Stimulated activated CD8-positive, alpha-beta memory T cell treated with anti-CD3 and anti-CD28 coated beads, Interleukin-4, amount 100 ng/mL, for 1 hour (primary cell): ENCODE measurements at places on chromosomes 5 and 9.
A peak's percentile ranks its signal among the peaks of the same experiment; 100 is the strongest.

DNA sequence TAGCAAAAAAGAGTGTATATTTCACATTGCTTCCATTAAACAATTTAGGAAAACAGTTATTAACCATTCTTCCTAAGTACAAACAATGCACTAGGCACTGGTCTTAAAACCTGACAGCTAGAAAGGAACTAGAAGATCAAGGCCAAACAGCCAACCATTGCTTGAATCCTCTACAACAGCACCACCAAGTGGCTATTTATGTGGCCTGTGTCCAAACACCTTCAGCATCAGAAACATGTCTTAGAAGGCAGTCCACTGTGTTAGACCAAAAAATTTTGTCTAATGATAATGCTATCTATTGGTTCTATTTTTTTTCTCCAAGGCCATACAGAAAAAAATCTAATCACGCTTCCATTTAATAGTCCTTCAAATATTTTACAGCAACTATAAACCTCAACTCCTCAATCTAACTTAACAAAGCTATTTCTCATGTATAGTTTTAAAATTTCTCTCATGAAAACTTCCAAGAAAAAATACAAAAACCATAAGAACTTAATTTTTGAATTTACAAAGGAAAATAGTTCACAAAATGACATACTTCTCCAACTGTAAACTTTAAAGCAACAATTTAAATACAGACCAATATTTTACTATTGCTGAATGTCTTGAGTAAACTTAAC, 36.1 kb downstream of the CAAP1 start:
- no peak for DNase-seq

- no peak for DNase-seq
Measured at GRCh38 chr9:7415836-7416235, 383.7 kb downstream of the DMAC1 start.

DNA sequence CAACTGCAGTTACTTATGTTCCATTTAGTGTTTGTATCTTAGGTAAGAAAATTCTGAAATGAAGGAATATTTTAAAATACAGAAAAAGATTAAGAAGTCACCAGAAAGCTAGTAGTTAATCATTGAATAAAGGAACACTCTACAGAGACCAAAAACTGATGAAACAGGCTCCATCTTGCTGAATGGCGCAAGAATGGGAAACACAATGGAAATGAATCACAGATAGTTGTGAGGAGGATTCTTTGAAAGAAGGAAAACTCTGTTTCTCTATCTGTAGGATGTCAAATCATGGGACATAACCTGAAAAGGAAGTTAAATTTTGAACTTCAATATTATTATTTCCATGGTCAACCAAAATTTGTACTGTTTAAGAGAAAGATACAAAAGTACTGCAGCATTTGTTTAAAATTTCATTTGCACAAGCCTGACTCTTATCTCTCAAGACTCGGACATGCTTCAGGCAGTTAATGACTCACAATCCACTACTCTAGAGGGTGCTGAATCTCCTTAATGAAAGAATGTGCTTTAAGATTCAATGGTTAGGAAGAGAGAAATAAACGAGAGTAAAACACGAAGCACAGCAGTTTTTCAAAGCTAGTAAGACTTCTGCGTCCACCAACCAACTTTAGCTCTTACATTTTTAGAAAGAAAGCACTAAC, 1064.4 kb upstream of the DMAC1 start:
- DNase-seq = no peak

- no peak for DNase-seq
Measured at GRCh38 chr5:33010846-33011245, 299.7 kb downstream of the NPR3 start.

- DNase-seq = peak; percentile 29
Measured at GRCh38 chr5:142015781-142016533, 3.1 kb upstream of the GNPDA1 start.

GRCh38 chr9:130156672-130157071, 15.5 kb upstream of the NCS1 start:
- no peak for DNase-seq

GRCh38 chr5:76527685-76528161, 95.5 kb downstream of the F2RL2 start:
- no peak for DNase-seq

- DNase-seq = no peak
Measured at GRCh38 chr9:123335193-123335985, 20.6 kb upstream of the CRB2 start.

DNA sequence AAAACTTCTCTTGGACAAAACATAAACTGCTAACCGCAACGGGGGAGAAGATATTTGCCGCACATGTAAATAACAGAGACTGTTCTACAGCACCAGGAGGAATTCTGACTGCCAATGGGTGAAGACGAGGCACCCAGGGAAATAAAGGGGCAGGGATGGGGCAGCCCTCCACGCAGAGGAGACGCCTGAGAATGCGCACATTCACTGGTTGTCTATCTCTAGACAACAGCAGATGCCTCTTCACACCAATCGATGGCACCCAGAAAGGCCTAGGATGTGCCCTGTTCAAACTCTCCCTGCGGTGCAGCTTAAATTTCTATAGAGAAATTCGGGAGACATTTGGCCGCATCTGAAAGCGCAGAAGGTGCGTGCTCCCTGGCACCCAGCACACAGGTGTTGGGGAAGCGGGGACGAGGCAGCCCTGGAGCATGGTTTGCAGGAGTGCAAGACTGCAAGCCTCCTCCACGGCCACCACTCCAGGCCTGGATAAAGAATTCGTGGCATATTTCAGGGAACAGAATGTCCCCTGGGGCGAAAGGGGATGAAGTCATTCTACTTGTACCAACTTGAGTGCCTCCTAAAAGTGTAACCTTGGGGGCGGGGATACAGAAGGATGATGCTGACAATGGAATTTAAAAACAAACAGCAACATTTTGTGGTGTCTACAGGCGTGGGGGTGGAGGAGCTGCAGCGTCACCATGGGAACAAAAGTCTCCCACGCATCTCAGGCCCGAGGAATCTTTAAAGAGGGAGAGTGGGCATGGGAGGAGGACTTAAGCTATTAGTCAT, 6.3 kb upstream of the IRX2 start:
- DNase-seq = no peak
